ENCODE measurements at places on chromosomes 4 and X.
A peak's percentile ranks its signal among the peaks of the same experiment; 100 is the strongest.

DNA sequence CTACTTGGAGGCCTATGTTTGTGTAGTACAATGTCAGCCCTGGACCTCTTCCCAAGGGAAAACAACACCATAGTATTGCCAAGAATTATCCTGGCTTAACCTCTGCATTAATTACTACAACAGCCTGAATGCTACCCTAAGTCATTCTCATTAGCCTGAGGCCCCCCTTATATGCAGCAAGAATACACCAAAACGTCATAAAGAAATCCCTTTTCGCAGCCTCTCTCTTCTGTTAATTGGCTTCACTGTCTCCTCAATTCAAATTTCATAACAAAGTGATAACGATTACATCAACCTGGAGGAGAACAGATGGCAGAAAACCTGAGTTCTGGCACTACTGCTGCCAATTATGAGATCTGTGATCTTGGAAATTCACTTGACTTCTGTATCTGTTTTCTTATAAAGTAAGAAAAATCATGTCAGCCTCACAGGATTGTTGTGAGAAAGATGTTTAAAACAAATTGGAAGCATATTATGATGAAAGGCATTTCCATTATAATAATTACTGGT, 1663.1 kb downstream of the STIM2 start:
- no peak for DNase-seq

GRCh38 chr4:5962416-5962815, 55.8 kb downstream of the C4orf50 start:
- DNase-seq, result no peak

GRCh38 chrX:133561251-133561650, 146.0 kb upstream of the GPC4 start:
- DNase-seq, result no peak

DNA sequence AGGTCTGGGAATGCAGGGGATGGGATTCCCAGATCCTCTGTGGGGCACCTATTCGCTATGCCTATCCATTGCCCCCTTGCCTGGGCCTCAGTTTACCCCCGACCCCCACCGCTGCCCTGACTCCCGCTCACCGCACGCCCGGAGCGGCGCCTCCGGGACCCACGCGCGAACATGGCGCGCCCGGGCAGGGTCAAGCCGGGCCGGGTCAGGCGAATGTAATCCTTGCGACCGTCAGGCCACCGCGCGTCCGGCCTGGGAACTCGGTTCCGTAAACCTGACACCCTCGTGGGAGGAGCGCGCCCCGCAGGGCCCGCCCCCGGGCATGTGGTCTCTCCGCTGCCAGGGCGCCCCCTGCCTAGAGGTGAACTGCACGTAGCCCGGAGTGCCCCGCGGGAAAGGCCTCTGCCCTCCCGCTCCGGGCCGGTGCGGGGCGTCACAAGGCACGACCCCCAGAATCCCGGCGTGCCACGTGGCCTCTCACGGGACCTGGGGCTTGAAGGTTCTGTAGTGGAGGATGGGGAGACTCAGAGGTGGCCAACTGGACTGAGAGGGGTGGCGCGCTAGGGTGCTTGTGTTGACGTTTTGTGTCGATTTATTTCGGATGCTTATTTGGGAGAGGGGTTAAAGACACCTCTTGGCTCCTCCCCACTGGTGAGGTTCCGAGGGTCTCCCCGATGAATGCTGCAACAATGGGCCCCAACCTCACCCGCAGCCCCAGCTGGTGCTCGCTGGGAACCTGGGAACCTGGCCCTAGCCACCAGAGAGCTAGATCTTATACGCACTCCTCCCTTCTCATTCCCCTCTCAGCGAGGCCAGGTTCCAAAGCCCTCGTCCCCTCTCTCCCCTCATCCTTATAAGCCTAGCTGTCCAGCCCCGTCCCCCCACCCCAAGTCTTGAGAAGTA, at the start of gene PRICKLE3:
PRICKLE3 (minus strand) TSS at position 249 of the 903 bp plus-strand sequence; CDS start at position 173, 76 bp downstream.
- DNase-seq, result peak; percentile 57

- DNase-seq, result peak; percentile 49
Measured at GRCh38 chr4:144666539-144667175, 20.7 kb downstream of the HHIP start.

DNA sequence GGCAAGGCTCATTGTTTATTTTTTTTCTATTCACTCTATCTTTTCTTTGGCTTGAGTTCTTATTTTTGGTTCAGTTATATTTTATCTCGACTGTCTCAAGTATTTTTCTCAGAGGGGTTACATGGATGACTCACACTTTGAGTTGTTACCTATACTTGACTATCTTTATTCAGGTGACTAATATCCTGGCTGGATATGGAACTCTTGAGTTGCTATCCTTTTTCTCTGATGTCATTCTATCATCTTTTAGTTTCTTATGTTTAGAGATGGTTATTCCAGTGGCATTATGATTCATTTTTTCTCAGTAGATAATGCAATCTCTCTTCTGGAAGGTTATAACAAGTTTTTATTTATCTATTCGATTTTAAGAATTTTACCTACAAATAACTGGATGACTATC, 117.9 kb downstream of the COX18 start:
- peak; percentile 78 for DNase-seq

Measured in fibroblast of lung (primary cell).